Right atrium auricular region (tissue), 2 donors: ENCODE measurements at places on chromosomes 5 and 9. TPM values are rescaled to one million over a fixed set of nuclear protein-coding genes. Genes with fewer than 3 reads are reported as not detected.

Gene SARDH
- 0.63 TPM for total RNA-seq

DNA sequence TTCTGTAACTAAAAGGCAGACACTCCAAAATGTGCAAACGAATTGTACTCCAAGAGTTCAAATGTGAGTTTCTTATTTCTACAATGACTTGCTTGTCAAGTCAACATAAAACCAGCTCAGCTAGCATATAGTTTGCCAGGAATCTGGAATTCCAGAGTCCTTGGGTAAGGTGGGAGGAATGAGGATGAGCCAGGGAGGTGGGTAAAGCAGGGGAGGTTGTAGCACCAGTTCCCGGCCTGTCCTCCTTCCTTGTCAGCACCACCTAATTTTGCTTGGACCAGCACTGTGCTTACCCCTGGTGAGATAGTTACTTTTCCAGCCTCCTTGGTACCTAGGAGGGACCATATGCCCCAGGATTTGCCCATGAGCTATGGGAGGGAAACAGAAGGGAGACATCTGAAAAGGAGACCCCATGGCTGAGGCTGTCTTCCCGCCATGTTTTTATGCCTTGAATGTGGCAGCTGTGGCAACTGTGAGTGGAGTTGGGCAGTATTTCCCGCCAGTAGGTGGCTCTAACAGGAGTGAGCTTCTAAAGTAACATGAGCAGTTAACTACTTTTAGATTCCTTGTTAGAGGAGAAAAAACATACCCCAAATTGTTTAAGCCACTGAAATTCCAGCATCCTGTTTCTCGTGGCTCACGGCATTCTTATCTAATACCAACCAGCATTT lies 302.5 kb downstream of the TENT4A start:
- H3K27ac ChIP-seq: no peak overlapping the region
- no peaks in the 10 kb centered on the region for H3K27me3 ChIP-seq
- H3K36me3 ChIP-seq: no peaks in the 10 kb centered on the region
- no peak overlapping the region for H3K4me3 ChIP-seq
- no peaks in the 10 kb centered on the region for H3K4me1 ChIP-seq
- no peak for DNase-seq

DNA sequence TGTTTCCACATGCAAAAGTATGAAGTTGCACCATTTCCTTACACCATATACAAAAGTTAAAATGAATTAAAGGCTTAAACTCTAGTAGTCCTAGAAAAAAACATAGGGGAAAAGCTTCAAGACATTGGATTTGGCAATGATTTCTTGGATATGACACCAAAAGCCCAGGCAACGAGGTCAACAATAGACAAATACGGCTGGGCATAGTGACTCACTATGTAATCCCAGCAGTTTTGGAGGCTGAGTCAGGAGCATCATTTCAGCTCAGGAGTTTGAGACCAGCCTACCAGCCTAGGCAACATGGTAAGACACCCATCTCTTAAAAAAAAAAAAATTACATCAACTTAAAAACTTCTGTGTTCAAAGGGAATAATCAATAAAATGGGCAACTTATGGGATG lies 30.9 kb upstream of the SREK1 start:
- no peaks in the 10 kb centered on the region for H3K27me3 ChIP-seq
- DNase-seq: no peak
- no peaks in the 10 kb centered on the region for H3K36me3 ChIP-seq
- no peak overlapping the region for H3K4me3 ChIP-seq
- no peaks in the 10 kb centered on the region for H3K4me1 ChIP-seq
- H3K27ac ChIP-seq: no peak overlapping the region

- DNase-seq: no peak
- H3K27me3 ChIP-seq: no peaks in the 10 kb centered on the region
- H3K4me3 ChIP-seq: no peak overlapping the region
- no peak overlapping the region for H3K27ac ChIP-seq
- no peaks in the 10 kb centered on the region for H3K4me1 ChIP-seq
Measured at GRCh38 chr9:127221695-127222094, 42.9 kb upstream of the GARNL3 start.

Gene PDZD2
- 79.5 TPM for total RNA-seq

GRCh38 chr9:88477300-88477751 lies 57.7 kb upstream of the NXNL2 start:
- no peaks in the 10 kb centered on the region for H3K4me1 ChIP-seq
- H3K4me3 ChIP-seq: no peak overlapping the region
- H3K27me3 ChIP-seq: no peaks in the 10 kb centered on the region
- H3K27ac ChIP-seq: no peak overlapping the region
- H3K36me3 ChIP-seq: peaks cover 8% of the 10 kb centered on the region
- DNase-seq: no peak

Gene ZNF608
- total RNA-seq: 29.4 TPM

Gene ZNF618
- 3.0 TPM for total RNA-seq

DNA sequence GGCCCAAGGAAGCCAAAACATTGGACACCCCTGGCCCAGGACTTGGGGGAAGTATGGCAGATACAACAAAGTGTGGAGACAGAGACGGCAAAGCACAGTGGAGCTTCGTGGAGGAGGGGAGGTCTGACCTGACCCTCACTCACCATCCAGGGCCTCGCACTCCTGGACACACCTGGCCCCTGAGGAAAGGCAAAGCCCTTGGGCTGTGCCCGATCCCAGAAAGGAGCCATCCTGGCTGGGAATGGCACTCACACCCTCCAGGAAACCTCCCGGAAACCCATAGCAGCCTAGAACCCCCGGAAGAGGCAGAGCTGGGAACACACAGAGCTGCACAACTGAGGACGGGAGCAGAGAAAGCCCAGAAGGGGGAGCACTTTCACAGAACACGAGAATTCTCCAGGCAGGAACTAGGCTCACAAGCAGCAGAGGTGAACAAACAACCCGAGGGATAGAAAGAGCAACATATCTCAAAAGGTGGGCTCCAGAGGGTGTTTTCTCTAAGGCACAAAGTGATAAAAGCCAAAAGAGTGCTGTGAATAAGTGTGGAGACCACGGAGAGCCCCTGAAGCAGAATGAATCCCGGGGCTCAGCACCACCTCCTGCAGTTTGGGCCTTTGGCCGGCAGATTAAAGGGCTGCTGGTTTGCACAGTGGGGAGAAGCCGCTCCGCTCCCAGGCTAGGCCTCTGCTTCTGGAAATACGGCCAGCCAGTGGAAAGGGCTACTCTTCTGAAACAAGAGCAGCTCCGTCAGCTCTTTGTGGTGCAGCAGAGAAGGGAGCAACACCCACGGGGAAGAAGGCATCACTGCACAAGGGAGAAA lies 108.2 kb downstream of the UBE2R2 start:
- H3K4me3 ChIP-seq: no peak overlapping the region
- H3K4me1 ChIP-seq: no peaks in the 10 kb centered on the region
- peaks cover 53% of the 10 kb centered on the region for H3K36me3 ChIP-seq

- H3K27me3 ChIP-seq: no peaks in the 10 kb centered on the region
- H3K36me3 ChIP-seq: no peaks in the 10 kb centered on the region
- H3K4me3 ChIP-seq: no peak overlapping the region
- no peak overlapping the region for H3K27ac ChIP-seq
Measured at GRCh38 chr9:28539434-28540070, 966.3 kb upstream of the C9orf72 start.

GRCh38 chr5:135249658-135250057 lies 149.4 kb downstream of the MACROH2A1 start:
- DNase-seq: peak; percentile 50
- no peaks in the 10 kb centered on the region for H3K36me3 ChIP-seq
- H3K4me3 ChIP-seq: no peak overlapping the region
- no peaks in the 10 kb centered on the region for H3K4me1 ChIP-seq

- no peaks in the 10 kb centered on the region for H3K27me3 ChIP-seq
- no peak overlapping the region for H3K4me3 ChIP-seq
- no peak for DNase-seq
- no peaks in the 10 kb centered on the region for H3K36me3 ChIP-seq
Measured at GRCh38 chr5:169832845-169833244, 147.4 kb downstream of the INSYN2B start.

DNA sequence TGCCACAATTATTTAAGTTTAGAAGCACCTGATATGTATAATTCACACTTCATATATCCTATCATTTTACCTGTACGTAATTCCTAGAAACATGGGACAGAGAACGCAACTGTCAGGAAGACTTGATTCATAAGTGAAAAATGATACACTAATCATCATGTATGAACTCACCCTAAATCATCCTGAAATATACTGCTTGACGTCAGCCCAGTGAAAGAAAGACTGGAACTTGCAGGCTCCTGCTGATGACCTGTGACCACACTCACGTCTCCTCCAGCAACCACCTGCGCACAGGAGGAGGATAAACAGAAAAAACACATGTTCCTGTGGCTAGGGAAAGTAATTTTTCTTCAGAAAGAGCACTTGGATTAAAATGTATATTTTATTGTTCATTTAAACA lies 169.7 kb downstream of the MPDZ start:
- no peak overlapping the region for H3K4me3 ChIP-seq
- H3K36me3 ChIP-seq: peaks cover 65% of the 10 kb centered on the region
- H3K27ac ChIP-seq: no peak overlapping the region
- no peak for DNase-seq

Gene PCA3
- not detected for total RNA-seq

- no peak overlapping the region for H3K4me3 ChIP-seq
- no peaks in the 10 kb centered on the region for H3K36me3 ChIP-seq
- no peaks in the 10 kb centered on the region for H3K27me3 ChIP-seq
- DNase-seq: no peak
Measured at GRCh38 chr5:142245786-142246185, 79.0 kb downstream of the SPRY4 start.

DNA sequence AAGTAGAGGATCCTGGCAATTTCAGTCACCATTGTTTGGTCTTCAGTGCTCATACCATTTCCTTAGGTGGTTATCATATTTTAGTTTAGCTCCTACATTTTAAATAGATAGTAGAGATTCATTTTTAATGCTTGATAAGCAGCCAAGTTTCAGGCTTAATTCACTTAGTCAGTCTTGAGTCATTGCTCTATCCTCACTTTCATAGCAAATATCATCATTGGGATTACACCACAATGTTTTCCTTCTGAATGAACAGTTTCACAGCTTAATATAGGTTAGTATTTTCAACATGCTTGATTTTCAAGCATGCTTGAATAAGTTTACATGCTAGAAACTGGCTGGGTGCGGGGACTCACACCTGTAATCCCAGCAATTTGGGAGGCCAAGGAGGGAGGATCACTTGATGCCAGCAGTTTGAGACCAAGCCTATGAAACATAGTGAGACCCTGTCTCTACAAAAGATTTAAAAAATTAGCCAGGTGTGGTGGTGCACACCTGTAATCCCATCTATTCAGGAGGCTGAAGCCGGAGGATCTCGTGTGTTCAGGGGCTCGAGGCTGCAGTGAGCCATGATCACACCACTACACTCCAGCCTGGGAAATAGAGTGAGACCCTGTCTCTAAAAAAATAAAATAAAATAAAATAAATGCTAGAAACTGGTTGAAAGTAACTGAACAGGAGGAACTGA lies 339.9 kb downstream of the ADGRV1 start:
- DNase-seq: no peak
- no peaks in the 10 kb centered on the region for H3K4me1 ChIP-seq
- H3K36me3 ChIP-seq: no peaks in the 10 kb centered on the region
- H3K27ac ChIP-seq: no peak overlapping the region
- H3K27me3 ChIP-seq: no peaks in the 10 kb centered on the region
- no peak overlapping the region for H3K4me3 ChIP-seq

- H3K4me1 ChIP-seq: no peaks in the 10 kb centered on the region
- no peaks in the 10 kb centered on the region for H3K27me3 ChIP-seq
- DNase-seq: no peak
- H3K36me3 ChIP-seq: no peaks in the 10 kb centered on the region
Measured at GRCh38 chr5:169797577-169797976, 160.5 kb downstream of the DOCK2 start.

GRCh38 chr5:38447786-38448185 lies 108.7 kb downstream of the LIFR start:
- no peak overlapping the region for H3K27ac ChIP-seq
- DNase-seq: no peak
- H3K4me1 ChIP-seq: no peaks in the 10 kb centered on the region
- no peaks in the 10 kb centered on the region for H3K36me3 ChIP-seq

GRCh38 chr5:57488215-57488955 lies 5.8 kb upstream of the ACTBL2 start:
- H3K36me3 ChIP-seq: no peaks in the 10 kb centered on the region
- H3K27me3 ChIP-seq: no peaks in the 10 kb centered on the region
- no peak overlapping the region for H3K4me3 ChIP-seq
- no peaks in the 10 kb centered on the region for H3K4me1 ChIP-seq
- H3K27ac ChIP-seq: no peak overlapping the region

DNA sequence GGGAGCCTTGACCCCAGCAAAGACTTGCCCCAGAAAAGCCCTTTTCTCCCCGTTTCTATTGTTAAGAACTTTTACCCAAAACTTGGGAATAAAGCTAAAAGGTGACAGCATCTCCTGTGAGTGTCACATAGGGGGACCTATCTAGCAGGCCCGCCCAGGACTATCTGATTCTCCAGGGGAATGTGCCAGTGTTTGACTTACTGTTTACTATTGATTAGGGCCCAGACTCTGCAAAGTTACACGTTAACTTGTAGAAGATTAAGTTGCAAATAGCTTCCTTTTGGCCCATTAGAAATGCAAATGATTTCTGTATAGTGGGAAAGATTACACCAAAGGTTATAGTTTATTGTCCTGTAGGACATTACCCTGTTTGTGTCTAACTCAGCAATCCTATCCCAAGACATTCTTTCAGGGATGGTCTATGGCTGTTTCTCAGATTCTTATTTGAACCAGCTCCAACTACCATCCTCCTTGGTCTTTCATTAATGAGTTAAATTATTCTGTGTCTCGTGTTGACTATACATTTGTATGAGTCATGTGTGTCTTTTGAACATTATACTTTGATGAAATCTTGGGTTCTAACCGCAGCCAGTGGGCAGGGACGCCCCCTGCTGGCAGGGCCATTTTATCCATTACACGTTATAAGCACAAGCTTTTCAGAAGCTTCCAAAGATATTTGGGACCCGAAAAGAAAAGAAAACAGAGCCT lies 60.7 kb downstream of the HRH2 start:
- H3K36me3 ChIP-seq: no peaks in the 10 kb centered on the region
- H3K27me3 ChIP-seq: no peaks in the 10 kb centered on the region
- H3K27ac ChIP-seq: no peak overlapping the region
- no peaks in the 10 kb centered on the region for H3K4me1 ChIP-seq
- no peak for DNase-seq

- no peaks in the 10 kb centered on the region for H3K4me1 ChIP-seq
- H3K27me3 ChIP-seq: no peaks in the 10 kb centered on the region
- H3K27ac ChIP-seq: no peak overlapping the region
- DNase-seq: no peak
Measured at GRCh38 chr5:109230369-109230768, 179.4 kb downstream of the PJA2 start.

DNA sequence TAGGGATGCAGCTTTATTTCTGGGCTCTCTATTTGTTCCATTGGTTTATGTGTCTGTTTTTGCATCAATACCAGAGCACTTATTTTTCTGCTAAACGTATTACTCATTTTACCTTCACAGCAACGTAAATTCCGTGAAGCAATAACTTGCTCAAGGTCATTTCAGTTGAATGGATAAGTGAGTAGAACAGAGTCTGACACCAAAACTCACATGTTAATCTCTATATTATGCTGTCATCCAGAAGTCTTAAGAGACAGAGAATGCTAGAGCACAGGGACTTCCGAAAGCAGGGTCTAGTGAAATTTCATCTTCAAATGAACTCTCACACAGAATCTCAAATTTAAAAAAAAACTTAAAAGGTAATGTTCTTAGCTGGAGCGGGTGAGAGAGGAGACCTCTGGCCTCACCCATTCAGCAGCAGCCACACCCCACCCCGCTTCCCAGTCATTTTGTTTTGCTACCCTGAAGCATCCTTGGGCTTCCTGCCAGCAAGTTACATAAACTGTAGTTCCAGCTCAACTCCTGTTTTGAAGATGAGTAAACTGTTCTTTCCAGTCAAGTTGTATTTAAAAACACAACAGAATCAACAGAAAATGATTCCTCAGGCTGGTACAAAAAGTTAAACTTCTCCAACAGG lies 69.3 kb downstream of the TRIM36 start:
- no peaks in the 10 kb centered on the region for H3K27me3 ChIP-seq
- H3K4me3 ChIP-seq: no peak overlapping the region
- DNase-seq: no peak
- H3K27ac ChIP-seq: no peak overlapping the region

Gene PGM5
- total RNA-seq: 281 TPM
